AG20443 (cell line): ENCODE measurements at places on chromosomes 3 and 15.

- peak; percentile 81 for DNase-seq
These were observed at the start of gene RASSF1 for GRCh38 chr3:50340448-50341329. Gene RASSF1, minus strand, starts transcription at chr3:50340836. Its CDS starts 31 bp downstream, at chr3:50340805.

- peak; percentile 35 for DNase-seq
These were observed 583 bp upstream of the RBSN start for GRCh38 chr3:15099364-15100098.

DNA sequence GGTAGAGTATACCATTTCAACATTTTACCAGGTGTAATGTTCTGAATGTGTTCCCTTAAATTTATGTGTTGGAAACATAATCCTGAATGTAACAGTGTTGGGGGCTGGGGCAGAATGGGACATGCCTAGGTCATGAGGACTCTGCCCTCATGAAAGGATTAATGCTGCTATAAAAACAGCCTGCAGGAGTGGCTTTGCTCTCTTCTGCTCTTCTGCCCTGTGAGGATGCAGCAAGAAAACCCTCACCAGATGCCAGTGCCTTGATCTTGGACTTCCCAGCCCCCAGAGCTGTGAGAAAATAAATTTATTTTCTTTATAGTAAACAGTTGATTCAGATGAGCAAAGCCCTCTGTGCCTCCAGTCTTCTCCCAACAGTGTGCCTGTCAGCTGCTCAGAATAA, 326.0 kb upstream of the ONECUT1 start:
- no peak for DNase-seq

DNA sequence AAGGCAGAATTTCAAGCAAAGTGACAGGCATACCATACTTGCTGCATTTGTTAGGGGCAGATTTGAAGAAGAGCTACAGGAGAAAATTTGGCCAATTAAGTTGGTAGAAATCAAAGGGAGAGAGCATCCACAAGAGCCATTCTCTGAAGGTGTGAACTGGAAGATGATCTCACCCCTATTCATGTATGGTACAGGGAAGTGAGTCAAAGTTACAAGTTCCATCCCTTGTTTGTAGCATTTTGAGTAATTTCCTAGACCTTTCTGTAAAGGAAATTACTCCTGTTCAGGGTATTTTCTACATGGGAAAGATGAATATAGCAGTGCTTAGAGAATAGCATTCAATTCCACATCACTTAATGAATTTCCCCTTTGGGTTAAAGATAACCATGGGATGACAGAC, 28.4 kb downstream of the TTC14 start:
- no peak for DNase-seq

DNA sequence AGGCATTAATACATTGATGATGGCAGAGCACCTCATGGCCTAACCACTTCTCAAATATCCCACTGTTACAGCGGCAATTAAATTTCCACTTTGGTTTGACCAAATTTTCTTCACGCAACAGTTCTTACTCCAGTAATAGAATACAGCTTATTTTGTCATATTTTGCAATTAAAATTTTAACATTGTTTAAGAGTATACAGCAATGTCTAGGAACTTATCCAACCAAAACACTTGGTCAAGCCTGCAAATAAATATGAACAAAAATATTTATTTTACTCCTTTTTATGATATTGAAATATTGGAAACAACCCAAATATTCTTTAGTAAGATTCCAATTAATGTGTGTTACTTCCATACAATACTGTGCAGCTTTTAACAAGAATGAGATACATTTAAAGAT, 45.3 kb upstream of the C3orf80 start:
- no peak for DNase-seq

DNA sequence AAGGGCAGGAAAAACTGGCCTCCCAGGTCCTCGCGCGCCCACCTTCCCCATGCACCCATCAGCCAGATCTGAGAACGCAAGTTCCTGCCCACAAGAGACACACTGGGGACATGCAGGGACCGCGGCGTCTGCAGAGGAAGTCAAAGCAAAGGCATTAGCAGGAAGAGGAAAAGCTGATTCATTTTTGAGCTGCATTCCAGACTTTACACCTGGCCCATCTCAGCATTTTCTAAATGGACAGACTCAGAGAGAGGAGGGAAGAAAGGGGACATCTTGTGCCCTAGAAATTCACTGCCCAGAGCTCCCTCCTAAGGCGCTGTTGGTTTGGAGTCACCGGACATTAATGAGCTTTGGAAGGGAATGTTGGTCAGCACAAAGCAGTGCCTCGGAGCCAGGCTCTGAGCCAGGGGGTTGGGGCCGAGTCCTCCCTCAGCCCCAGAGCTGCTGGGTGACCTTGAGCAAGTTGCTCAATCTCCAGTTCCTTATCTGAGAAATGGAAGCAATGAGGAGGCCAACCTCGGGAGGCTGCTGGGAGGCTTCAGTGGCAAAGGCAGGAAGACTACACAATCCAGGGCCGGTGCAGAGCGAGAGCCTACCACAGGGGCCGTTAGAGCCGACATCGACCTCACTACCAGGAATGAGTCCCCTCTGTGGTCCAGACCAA, 150.5 kb upstream of the IQSEC1 start:
- no peak for DNase-seq

DNA sequence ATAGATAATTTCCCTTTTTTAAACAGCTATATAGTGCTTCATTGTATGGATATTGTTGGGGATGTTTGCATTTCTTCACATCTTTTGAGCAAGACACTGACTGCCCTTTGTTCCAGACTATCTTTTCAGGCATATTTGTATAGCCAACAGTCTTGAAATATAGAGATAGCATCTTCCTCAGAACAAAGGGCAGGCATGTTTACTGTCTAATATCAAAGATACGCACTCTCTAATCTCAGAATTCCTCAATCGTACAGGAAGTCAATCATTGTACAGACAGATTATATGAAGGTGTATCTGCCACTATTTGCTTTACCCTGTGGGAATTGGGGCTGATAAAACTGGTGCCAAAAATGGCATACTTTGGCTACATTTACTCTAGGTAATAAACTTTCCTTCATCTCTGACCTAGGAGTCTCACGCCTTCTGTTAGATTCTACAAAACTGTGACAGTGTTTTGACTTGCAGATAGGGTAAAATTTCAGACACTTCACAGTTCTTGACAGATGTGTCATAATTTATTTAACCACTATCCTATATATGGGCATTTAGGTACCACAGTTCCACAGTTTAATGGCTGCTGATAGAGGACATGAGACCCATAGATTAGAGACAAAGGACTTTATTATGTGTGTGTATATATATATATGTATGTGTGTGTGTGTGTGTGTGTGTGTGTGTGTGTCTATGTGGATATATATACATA, 321.0 kb downstream of the IGSF11 start:
- no peak for DNase-seq
